Stimulated activated CD4-positive, alpha-beta T cell treated with anti-CD3 and anti-CD28 coated beads, Interleukin-4, amount 100 ng/mL, for 1 hour (primary cell): ENCODE measurements at places on chromosomes 4 and X.

DNA sequence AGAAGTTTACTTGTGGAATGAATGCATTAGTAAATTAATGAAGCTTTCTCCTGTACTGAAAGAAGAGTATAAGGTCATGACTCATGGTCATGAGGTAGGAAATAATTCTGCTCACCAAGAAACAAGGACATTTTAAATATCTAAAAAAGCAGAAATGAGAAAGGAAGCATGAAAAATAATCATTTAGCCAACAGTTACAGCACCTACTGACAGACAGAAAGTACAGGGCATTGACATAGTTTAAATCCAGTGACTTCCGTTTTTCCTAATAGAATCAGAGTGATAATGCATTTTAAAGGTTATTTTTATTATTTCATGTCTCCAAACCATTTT lies 30.5 kb upstream of the ACSL1 start:
- DNase-seq = no peak

DNA sequence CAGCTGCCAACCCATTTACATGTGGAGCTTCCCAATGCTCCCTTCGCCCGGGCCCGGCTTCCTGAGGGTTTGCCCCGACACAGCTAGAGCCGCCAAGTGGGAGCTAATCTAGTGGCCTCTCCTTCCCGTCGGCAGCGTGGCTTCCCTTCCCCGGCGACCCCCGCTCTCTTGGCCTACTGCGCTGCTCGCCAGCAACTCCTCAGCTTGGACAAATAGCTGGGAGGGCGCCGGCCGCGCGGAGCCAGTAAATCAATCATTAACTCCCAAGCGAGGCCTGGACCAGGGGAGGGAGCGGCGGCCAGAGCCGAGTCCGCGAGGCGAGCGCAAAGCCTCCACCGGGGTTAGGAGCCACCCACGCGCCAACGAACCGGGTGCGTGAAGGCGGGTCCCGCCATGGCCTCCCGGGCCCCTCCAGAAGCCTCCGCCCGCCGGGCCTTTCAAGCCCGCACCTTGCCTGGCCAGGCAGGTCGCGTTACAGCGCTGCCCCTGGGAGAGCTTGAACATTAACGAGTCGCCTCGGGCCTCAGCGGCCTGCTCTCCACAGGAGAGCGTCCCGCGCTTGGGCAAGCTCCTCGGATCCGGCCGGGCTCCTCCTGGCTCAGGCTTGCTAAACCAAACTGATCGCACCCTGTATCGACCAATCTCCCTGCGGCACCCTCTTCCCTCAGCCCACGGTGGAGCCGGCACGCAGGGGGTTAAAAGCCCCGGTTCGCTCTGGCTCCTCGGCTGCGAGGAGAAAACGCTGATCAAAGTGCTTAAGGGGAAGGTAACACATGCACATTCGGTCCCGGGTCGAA lies 10.6 kb upstream of the BCOR start:
- no peak for DNase-seq

DNA sequence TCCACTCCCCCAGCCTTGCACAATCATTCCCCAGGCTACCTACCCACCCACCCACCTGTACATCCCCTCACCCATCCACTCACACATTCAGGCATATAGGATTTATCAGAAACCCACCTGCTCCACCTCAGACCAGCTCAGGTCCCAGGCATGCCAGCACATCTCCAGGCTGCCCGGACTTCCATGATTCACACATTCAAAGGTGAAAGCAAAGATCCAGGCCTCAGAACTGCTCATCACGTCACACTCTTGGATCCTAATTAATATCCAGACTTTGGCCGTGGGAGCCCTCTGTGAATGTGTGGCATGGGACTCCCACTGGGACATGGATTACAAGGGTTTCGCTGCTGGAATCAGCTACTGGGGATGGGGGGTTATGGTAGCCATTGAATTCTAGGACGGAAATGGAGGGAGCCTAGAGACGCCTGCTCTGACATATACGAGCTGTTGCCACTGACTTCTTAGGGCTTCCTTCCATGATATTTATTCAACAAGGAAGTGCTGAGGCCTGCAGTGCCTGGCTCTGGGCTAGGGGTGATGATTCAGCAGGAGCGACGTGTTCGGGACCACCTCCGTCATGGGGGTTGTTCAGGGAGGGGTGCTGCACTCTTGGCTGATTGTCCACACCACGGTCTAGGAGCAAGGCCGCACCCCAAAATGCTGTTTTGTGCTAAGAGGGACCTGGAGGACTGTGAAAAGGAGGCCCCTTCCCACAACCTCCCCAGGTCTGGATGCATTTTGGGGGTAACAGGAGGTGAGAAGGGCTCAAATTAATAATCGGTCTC lies 56.9 kb upstream of the ADRA2C start:
- DNase-seq = no peak

- no peak for DNase-seq
Observed at GRCh38 chr4:2247128-2248043, 5.5 kb upstream of the HAUS3 start.

DNA sequence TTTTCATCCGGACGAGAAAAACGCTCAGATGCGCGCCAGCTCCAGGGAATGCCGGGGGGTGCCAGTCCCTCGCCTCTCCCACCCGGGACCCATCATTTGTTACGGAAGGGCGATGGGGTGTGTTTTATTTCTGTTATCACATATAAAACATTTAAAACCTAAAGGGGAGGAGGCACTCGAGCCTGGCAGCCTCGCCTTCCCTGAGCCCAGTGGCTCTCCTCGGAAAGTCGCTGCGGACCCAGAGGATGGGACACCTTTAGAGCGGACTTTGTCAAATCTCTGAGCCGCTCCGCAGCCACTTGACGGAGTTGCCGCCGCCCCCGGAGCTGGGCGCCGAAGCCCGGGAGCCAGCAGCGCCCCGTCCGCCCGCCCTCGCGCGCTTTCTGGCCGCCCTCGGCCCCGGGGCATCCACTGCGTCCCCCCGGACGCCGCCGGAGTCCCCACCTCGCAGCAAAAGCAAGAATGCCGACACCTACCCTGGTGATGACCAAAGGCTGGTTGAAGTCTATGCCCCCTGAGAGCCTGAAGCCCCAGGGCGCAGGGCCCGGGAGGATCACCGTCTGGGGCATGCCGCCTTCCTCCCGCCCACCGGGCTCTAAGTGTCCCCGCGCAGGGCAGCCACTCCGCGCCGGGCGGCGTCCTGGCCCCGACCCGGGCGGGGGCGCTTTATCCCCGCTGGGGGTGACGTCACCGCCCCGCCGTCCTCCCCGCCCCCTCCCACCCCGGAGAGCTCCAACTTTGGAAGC lies at the start of gene PDLIM3:
Gene PDLIM3, minus strand, starts transcription at position 642 of the 746 bp plus-strand sequence. Its CDS starts 73 bp downstream, at position 569.
- no peak for DNase-seq

DNA sequence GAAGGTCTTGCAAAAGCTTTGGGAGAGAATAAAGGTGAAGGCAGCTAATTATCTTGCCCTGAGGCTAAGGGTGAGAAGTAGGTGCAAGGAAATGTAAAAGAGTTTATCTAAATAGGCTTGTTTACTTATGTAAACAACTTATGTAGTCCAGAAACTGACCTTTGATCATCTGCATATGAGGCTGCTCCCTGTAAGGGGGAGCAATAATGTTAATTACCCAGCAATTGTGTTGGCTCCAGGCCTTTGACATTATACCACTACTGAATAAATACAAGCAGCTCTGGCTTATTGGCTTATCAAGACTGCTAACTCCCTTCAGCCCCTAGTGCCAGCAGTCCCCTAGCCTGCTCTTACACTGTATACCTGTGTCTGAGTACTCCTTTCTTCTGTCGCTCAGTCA lies 303.7 kb upstream of the GNPDA2 start:
- DNase-seq = no peak

DNA sequence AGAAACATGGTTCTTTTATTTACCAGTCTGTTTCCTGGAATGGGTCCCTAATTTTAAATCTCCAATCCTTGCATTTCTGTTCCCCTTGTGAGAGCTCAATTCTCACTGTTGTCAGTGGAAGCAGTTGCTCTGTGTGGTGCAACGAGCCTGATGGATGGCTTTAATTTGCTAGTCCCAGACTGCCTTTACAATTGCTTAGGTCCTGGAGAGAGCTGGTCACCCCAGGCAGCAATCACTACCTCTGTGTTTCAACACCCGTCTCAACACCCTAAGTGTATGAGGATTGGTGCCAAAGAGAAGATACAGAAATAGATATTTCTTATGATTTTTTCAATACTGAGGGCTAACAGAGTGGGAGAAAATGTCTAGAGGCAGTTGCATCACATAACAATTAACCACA lies 873.8 kb downstream of the GLUD2 start:
- DNase-seq = no peak

DNA sequence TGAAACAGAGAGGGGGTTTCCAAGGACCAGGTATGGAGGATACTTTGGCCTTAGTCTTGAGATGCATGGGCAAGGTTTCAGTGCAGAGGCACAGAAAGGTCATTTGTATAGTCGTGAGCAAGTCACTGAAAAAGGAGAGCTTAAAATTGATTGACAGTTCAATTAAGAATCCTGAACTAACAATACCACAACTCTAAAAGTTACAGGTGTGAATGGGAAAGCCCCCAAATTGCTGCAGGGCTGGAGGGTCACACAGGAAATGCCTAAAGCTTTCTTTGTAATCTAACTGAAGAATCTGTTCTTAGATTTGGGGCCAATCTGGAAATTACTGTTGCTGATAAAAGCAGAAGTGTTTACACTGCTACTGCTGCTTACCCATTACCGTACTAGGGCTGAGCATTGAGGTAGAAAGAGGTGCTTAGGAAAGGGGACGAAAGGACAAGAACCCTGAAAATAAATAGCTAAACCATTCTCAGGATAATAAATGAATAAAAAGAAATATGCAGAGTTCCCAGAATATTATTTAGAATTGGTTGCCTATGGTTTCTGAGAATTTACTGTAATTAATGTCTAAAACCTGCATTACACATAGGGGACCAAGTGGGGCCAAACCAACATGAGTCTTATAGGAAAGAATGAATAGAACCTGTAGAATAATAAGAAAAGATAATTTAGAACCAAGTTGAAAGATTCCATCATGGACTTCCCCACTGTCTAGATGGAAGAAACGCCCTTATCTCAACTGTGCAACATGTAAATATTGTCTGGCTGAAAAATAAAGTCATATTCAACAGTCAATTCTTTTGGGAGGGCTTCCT lies 91.9 kb upstream of the PPP1R2C start:
- no peak for DNase-seq

DNA sequence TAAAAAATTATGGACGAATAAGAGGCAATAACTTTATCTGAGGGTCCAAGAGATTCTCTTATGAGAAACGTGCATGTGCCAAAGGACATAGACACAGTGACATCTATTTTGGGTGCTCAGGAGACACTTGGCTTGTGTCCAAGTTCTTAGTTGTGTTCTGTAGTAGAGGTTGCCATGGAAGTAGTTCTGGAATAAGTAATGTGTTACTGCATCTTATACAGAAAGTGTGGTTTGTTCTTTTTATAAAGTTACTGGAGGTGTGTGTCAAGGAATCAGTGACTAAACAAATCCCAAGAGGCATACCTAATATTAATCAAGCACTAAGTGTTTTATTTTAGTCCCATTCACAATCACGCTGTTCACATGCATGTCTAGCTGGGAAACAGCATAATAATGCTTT lies 305.7 kb downstream of the ARHGAP24 start:
- no peak for DNase-seq

- DNase-seq = no peak
Observed at GRCh38 chrX:49238735-49239134, 3.5 kb downstream of the CCDC22 start.

DNA sequence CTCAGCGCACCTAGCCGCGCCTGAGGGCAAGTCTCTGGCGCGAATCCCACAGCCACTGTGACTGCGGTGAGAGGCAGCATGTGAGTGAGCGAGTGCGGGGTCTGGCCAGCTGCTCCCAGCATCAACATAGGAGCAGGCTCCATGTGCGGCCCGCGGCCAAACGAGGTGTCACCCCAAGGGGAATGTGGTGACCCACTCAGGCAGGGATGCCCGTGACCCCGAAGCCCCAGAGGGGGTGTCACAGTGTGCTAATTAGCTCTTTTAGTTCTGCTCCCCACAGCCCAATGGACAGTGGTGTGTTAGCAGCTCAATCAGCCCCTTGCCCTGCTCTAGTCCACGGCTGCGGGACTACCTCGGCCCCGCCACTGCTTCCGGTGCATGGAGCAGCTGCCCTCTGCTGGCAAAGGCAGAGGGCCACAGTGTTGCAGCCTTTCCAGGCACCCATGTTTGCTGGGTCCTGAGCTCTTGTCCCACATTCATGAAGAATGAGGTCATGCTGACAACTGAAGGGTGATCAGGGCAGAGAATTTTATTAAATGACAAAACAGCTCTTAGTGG lies 61.4 kb downstream of the AGA start:
- DNase-seq = no peak

DNA sequence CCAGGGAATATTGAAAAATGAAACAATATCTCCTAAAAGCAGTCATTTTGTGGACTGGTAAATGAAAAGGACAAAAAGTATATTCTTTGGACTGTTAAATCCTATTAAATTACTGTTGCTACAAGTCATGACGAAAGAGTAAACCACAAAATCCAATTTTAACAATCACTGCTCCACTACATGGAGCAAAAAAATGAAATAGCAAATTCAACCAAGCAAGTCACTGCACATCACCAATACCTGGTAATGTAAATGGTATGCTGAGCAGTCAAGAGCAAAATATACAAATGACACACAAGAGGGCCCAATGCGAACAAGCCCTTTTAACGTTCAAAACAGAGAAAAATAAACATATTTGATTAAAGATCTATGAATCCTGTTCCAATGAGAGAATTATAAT lies 126.2 kb downstream of the KLHL13 start:
- no peak for DNase-seq

- DNase-seq = no peak
Observed at GRCh38 chrX:17355976-17356375, 19.0 kb upstream of the NHS start.

DNA sequence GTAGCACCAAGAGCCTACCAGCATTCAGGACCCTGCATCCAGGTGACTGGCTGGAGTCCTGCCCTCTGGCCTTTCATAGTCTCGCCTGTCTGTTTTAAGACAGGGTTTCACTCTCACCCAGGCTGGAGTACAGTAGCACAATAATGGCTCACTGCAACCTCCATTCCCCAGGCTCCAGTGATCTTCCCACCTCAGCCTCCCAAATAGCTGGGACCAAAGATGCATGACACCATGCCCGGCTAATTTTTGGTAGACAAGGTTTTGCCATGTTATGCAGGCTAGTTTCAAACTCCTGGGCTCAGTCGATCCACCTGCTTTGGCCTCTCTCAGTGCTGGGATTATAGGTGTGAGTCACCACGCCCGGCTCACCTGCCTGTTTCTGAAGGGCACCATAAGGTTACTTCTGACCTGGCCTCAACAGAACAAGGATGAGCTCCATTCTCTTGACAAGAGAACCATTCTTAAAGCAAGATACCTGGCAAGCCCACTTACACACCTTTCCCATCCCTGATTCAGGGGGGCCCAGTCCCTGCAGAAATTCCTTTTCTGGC lies 6.7 kb downstream of the RPS4X start:
- DNase-seq = no peak

- DNase-seq = no peak
Observed at GRCh38 chr4:126081336-126081735, 766.6 kb downstream of the FAT4 start.

DNA sequence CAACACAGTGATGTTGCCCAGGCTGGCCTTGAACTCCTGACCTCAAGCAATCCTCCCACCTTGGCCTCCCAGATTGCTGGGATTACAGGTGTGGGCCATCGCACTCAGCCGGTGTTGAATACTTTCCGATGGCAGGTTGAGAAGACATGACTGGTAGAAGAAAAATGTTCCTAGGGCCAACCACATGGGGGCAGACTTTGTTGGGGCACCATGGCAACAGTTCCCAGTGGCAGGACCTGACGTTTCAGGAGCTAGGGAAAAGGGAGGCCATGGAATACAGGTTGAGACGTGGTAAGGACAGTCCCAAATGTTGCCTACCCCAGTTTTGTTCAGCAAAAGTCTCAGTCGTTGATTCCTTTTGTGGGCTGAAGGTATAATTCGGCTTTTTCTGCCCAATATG lies 134.6 kb downstream of the ASMT start:
- DNase-seq = no peak
